Stimulated activated CD8-positive, alpha-beta memory T cell treated with anti-CD3 and anti-CD28 coated beads, Interleukin-7, amount 100 ng/mL, for 1 hour (primary cell): ENCODE measurements at places on chromosomes 5 and 9.

- no peak for DNase-seq
These were observed 13.2 kb downstream of the OR2K2 start for GRCh38 chr9:111316796-111317195.

DNA sequence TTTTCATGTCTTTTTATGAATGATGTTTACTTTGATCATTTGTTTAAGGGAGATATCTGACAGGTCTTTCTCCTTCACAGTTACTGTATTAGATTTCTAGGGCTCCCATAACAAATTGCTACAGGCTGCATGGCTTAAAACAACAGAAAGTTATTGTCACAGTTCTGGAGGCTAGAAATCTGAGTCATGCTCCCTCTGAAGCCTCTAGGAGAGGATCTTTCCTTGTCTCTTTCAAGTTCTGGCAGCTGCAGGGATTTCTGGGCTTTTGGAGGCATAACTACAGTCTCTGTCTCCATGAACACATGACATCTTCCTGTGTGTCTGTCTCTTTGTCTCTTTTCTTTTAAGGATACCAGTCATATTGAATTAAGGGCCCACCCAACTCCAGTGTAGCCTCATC, 557.3 kb upstream of the SEMA6A start:
- DNase-seq: no peak

DNA sequence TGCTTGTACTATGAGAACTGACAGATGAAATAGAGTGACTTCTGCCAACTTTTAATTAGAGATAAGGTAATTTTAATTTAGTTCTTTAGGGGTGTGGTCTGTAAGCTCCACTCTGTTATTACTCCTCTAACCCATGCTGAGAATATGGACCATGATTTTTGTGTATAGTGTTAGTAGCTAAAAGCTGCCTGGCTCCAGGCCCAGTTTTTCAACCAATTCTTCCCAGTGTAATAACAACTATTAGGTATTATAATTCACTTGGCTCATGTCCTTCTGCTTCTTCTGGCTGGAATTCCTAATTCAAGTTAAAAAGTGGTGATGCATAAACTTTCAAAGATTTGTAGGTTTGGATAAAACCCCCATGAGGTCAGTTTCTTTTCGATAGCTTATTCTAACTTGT, 216.3 kb downstream of the ISL1 start:
- DNase-seq: no peak

DNA sequence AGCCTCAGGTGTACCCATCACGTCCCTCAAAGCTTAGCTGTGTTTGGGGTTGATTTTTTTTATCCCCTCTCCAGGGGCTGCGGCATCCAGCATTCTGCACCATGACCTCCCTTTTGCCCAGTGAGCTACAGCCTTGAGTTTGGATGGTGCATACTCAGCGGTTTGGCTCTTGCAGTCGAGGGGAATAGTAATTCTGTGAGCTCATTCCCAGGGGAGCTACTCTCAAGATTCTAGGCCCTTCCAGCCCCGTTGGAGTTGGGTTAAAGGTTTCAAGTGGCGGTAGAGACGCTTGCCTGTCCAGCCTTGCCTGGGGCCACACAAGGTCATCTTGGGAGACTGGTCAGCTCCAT, 102.2 kb upstream of the SPRY4 start:
- DNase-seq: no peak

- DNase-seq: no peak
These were observed 276.2 kb downstream of the HSPA4 start for GRCh38 chr5:133327946-133328401.
